ENCODE measurements at places on chromosomes 7 and 10.

DNA sequence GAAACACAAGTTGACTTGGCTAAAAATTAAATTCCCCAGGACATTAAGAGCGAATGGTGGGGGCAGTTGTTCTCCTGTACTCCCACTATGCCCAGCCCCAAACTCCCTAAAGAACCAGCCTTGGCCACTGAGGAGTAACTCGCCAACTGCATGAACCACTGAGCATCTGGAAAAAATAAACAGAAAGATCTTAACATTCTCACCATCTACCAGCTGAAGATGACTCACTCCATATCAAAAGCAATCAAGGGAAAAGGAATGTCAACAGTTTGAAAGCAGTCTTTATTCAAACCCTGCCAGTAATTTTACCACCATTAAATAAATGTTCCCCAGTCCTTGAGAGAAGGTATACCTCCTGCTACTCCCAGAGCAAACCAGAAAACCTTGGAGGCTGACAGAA, 45.4 kb downstream of the CTTNBP2 start:
- DNase-seq = no peak

DNA sequence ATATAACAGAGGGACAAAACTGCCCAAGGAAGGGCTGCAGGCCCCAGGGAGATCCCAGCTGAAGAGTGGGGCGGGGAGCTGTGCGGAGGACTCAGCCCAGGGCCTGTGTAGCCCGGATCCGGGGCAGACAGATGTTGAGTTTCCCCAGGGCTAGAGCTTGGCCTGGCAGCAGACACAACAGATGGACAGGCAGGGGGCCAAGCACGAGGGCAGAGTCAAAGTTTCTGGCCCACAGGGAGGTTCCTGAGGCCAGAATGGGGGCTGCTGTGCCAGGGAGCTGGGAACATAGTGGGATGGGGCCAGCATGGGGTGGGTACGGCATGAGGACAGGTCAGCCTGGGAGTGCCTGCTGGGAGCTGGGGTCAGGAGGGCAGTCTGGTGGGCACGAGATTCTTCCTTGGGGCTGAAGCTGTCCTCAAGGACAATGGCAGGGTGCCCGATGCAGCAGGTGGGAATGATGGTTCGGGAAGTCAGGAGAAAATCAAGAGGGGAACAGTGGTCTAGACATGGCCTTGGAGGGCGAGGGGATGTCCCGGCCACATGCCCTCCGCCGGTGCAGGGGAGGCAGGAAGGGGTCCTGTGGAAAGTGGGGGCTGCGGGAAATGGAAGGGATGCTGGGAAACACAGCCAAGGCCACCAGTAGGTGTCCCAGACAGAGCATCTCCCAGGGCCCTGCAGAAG, 519.1 kb upstream of the FOXK1 start:
- no peak for DNase-seq

GRCh38 chr10:100172349-100172748, 13.5 kb downstream of the ERLIN1 start:
- no peak for DNase-seq

GRCh38 chr7:5610500-5611186, 170.8 kb downstream of the RNF216 start:
- no peak for DNase-seq

- DNase-seq = no peak
Measured at GRCh38 chr7:136687693-136688322, 180.6 kb upstream of the CHRM2 start.
